ENCODE measurements at places on chromosomes 1 and 21.

GRCh38 chr1:228415853-228416216 lies 826 bp downstream of the TRIM17 start:
- DNase-seq = no peak

DNA sequence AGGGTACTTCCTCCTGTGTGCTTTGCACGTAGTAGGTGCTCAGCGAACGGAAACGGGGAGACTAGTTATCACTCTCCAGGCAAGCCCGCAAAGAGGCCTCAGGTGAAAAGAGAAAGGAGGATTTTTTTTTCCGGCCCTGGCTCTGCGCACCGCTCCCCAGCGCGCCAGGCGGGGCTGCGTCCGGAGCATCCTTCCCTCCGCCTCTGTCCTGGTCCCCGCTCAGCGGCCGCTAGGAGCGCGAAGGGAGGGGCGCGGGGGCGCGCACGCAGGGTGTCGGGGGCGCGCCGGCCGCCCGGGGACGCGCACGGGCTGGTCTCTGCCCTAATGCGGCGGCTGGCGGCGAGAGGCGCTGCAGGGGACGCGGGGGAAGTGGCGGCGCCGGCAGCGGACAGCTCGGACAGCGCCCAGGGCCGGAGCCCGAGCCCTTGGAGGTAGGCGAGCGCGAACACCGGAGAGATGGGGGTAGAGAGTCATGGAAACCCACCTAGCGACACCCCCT lies 42.3 kb upstream of the NFASC start:
- DNase-seq = peak; percentile 35

DNA sequence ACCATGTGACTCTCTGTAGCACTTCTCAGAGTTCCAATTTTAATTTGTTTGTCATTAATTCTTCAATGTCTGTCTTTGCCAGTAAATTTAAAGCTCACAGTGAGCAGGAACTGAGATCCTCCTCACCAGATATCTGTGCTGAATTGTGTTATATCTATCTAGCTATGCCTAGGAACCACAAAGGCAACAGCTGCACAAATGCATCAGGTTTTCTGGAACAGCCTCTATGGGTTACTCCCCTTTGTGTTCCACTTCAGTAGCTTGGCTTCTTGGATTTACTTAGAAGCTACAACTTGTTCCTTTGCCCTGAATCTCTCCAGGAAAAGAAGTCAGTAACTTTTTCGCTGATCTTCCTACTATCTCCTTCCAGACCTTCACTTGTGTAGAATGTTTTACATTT lies 1237.8 kb upstream of the ADGRL4 start:
- DNase-seq = no peak

- DNase-seq = no peak
These were observed 26.4 kb upstream of the RNF187 start for GRCh38 chr1:228460821-228461220.

GRCh38 chr1:221708987-221709386 lies 32.9 kb downstream of the DUSP10 start:
- DNase-seq = no peak

- no peak for DNase-seq
These were observed 48.3 kb downstream of the CD46 start for GRCh38 chr1:207799989-207800648.

GRCh38 chr1:228989992-228990827 lies 254.9 kb downstream of the RHOU start:
- no peak for DNase-seq

DNA sequence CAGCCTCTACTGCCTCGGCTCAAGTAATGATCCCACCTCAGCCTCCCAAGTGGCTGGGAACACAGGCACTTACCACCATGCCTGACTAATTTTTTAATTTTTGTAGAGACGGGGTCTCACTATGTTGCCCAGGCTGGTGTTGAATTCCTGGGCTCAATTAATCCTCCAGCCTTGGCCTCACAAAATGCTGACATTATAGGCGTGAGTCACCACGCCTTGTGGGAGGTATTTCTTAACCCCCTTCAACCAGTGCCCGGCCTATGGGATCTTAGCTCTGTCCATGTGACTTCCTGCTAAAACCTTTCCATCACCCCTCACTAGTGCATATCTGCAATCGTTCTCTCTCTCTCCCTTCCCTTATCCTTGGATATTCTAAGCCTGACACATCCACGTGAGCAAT lies 86.4 kb downstream of the FOXD2 start:
- DNase-seq = no peak

DNA sequence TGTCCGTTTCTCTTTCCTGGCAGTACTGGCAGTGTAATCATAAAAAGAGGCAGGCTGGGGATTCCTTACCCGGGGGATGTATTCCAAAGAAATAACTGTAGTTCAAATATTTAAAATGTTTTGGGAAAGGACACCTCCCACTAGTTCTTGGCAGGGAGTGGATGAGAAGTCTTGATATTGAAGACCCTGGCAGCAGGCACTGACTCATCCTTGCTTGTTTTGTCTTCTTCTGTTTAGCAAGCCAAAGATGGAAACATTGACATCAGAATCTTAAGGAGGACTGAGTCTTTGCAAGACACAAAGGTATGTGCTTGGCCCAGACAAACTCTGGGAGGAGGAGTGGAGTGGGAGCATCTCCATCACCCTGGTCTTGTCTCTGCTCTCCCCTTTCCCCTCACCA lies 639 bp downstream of the IL20 start:
- no peak for DNase-seq

DNA sequence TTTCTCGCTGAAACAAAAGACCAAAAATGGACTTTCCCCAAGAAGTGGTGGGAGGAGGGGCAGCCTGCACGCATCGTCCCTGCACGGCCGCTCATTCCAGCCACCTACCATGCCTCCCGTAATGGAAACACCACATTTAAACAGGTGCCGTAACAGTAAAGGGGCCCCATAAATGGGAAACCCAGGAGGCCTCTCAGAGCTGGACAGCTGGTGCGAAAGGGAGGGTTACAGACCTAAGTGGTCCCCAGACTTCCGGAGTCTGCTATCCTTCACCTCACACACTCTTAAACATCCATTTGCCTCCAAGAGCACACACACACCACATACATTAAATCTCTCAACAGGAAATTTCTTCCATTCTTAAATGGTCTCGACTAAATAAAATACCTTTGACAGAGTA lies 120.7 kb upstream of the SOD1 start:
- DNase-seq = no peak

- DNase-seq = no peak
These were observed 13.6 kb downstream of the PPFIA4 start for GRCh38 chr1:203039609-203040512.

GRCh38 chr1:94731891-94732290 lies 88.3 kb upstream of the SLC44A3 start:
- no peak for DNase-seq

- no peak for DNase-seq
These were observed 264.2 kb downstream of the USP25 start for GRCh38 chr21:15993951-15994350.

DNA sequence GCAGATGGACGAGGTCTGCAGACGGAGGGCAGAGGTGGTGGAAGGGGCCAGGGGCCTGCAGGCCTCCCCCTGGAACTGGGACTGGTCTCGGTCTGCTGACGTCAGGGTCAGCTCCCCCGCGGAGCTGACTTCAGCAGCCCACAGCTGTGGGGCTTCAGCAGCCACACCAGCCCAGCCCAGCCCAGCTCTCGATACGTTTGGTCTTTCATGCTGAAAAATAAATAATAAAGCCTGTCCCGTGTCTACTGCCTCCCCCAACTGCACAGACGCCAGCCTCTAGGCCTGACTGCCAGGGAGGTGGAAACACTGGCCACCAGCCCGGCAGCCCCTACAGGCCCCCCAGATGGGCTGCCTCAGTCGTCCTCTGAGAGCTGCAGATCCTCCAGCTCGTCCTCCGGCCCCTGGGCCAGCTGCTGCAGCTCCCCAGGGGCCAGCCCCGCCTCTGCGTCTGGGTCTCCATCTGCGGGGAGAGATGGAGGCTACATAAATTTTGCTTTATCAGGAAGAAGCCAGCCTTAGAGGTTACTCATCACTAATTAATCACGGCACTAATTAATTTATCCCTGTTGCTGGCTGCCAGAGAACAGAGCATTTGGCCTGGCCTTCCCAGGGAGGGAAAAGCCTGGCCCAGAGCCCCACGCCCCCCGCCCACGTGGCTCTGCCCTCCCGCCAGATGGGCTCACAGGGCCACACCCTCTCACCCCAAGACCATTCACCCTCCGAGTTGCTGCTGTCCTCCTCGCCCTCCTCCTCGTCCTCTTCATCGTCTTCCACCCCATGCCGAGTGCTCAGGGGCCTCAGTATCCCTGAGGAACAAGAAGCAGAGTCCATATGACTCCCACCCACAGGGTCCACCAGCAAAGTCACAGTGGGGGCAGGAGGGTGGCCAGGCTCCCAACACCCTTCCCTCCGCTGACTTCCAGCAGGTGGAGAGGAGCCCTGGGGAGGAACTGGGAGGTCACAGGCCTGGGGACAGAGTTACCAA lies 14.4 kb downstream of the NOC2L start:
- DNase-seq = no peak

GRCh38 chr1:167676205-167676915 lies 45.4 kb upstream of the MPZL1 start:
- no peak for DNase-seq

DNA sequence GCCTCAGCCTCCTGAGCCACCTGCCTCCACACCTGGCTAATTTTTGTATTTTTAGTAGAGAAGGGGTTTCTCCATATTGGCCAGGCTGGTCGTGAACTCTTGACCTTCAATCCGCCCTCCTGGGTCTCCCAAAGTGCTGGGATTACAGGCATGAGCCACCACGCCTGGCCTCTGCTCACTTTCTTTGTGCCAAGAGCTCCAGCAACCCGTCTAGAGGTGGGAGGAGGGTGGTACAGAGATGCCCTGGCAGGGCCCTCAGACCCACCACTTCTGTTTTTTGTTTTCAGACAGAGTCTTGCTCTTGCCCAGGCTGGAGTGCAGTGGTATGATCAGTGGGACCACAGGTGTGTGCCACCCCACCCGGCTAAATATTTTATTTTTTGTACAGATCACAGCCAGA lies 6.9 kb upstream of the SYNC start:
- no peak for DNase-seq

GRCh38 chr1:183061194-183061593 lies 38.0 kb downstream of the LAMC1 start:
- no peak for DNase-seq

DNA sequence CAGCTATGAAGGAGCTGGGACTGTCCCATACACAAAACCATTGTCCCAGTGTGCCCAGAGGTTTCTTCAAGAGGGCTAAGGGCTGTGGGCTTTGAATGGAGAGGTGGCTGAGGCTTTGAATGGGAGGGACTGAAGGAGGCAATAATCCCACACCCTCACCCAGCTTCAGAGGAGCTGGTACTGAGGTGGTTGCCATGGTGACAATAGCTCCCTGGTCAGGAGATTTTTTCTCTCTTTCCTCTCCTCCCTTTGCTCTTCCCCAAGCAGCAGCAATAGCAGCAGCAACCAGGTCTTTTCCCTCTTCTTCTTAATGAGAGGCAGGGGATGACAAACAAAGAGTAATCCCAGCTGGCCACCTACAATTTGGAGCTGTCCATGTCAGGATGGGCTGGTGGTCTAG lies 1.6 kb downstream of the HPCAL4 start:
- DNase-seq = no peak

DNA sequence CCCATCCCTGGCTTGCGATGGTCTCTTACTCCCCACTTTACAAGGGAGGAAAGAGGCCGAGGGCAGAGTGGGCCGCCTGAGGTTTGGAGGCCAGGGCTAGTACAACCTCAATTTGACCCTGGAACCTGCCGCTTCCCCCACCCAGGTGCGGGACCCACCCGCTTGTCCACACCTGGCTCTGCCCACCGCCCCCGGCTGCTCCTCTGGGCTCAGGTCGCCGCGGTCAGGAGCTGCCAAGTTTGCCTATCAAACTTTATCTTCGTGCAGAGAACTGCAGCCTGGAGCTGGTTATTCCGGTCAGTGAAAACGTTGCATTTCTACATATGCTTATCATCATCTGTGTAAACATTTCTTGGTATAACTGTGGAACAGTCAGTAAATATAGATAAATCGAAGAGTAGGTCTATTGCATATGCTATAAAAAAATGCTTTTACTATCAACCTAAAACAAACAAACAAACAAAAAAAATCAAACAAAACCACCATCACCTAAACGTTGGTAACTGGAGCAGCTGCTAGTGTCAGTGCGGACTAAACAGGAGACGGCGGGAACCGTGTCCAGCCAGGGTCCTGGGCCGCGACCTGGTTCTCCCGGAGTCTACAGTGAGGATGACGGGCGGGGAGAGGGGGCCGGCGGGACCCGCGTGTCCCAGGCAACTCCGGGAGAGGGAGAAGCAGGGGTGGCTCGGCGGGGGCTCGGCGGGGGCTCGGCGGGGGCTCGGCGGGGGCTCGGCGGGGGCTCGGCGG lies 906 bp upstream of the ADARB1 start:
- no peak for DNase-seq

DNA sequence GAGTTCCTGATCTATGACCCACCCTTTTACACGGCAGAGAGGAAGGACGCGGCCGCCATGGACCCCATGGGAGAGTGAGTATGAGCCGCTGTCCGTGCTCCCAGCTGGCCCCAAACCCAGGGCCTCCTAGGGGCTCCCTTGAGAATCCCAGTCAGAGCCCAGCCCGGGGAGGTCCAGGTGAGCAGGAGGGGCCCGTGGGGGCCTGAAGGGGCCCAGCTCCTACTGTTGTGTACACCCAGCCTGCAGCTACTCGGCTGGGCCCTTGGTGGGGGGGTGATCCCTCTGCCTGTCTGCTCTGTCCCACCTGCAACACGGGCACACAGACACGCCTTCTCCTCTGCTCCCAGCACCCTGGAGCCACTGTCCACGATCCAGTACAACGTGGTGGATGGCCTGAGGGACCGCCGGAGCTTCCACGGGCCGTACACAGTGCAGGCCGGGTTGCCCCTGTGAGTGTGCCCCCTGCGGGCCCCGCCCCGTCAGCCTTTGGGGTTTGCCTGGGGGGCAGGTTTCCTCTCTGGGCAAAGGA lies 28.6 kb upstream of the LRRC3 start:
- DNase-seq = no peak

- no peak for DNase-seq
These were observed 357.5 kb downstream of the PTPRU start for GRCh38 chr1:29593601-29594382.

GRCh38 chr1:16998589-16998988 lies 13.1 kb downstream of the ATP13A2 start:
- DNase-seq = no peak

DNA sequence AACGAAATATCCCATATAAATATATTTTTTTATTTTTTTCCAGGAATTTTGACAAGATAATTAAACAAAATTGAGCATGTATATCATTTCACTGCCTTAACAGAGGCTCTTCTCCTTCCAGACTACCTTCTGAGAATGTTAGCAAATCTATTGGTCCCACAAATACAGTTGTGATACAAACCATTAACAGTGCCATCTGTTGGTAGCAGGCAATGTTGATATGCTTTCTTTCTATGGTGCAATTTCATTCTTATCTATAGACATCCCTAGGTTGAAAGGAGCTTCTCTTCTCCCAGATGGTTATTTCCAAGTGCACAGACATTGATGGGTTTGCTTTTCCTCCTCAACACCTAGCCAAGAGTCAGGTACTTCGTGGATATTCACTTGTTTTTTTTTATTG lies 303.6 kb downstream of the USH2A start:
- DNase-seq = no peak

- no peak for DNase-seq
These were observed 14.8 kb downstream of the CD2 start for GRCh38 chr1:116769104-116769452.

- DNase-seq = no peak
These were observed 82.9 kb downstream of the GALNT2 start for GRCh38 chr1:230149751-230150584.
